Inflammatory macrophage (primary cell): ENCODE measurements at places on chromosomes 3 and 15.

GRCh38 chr3:89326997-89327396 is 219.6 kb downstream of the EPHA3 start:
- no peak for DNase-seq

DNA sequence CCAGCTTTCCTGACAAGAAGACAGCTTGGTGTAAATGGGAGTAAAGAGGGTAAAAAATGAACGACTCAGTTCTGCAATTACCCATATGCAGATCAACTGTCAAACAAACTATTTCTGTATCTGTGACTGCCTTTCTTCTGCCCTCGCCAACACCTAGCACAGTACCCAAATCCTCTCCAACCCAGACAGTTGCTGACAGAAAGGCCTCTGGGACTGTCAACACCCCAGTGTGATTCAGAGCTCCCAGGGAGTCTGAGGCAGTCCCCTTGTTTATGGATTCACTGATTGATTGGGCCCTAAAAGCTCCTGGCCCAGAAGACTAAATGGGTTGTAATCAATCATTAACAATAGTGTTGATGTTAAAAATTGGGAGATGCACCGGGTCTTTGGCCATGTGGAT is 20.2 kb downstream of the IL17RD start:
- DNase-seq: no peak

DNA sequence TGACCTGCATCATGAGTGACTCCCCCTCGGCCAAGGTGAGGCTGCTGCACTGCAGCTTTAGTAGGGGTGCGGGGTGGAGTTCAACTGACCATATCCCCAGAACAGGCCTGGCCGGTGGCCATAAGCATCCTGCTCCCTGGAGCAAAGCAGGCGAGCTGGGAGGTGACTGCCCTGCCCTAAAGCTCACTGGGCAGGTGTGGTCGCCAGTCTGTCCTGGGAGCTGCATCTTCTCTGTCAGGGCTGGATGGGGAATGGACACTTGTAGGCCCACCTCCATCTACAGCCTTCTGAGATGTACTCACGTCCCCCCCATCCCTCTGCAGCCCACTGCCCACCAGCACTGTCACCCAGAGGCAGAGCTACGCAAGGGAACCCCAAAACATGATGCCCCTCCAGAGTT is 14.5 kb downstream of the NBEAL2 start:
- DNase-seq: no peak

DNA sequence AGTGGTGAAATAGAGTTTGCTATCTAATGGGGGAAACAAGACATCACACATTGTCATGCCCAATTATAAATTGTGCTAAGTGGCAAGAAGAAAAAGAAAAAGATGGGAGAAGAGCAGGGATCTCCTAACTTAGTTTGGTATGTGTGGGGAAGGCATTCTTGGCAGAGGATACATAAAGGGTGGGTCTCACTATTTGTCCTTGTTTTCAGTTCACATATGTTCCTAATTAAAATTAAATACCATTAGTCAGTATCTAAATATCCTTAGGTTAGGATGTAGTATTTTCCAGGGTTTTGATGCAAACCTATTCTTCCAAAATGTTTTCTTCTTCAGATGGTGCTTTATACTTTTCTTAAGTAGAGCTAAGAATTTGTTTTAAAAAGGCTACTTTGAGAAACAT is 173.7 kb downstream of the B3GALNT1 start:
- no peak for DNase-seq

DNA sequence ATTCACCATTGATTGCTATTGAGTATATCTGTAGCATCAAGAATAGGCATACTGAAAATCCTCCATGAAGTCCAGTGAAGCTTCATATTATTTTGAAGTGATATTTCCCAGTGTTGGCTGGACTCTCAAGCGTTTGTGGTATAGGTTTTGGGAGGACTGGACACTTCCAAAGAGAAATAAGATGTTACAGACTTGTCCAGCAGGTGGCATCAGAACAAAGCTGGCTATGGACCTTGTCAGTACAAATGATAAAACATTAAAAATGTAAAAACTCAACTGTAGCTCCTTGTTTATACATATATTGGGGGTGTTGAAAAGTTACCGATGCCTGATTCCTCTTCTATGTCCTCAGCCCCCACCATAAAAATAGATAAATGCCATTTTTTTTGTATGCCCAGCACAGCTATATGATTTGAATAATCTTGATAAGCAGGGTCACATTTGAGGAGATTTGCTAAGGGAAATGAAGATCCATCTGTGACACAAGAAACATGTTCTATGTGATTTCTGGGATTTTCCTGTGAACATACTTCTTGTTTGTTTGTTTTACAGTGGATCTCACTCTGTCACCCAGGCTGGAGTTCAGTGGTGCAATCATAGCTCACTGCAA is 54.5 kb upstream of the GOLGA6B start:
- peak; percentile 57 for DNase-seq

DNA sequence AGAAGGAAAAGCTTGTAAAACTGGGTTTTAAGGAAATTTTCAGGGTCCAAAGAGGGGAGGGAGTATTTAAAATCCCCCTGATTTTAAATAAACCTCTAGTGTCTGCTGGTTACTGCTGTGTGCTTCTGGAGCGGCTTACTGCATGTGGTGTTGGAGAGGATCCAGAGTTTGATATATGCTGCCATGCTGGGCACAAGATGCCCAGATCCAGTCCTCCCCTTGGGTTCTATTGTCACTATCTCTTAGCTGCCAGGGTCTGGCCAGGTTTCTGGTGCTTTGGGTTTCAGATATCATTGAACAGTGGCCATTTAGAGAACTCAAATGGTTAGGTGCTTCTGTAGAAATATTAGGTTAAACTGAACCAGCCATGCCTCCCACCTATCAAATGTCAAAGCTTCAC is 27.5 kb downstream of the MINAR1 start:
- no peak for DNase-seq

GRCh38 chr15:94174399-94174802 is 57.0 kb upstream of the MCTP2 start:
- DNase-seq: peak; percentile 98

- peak; percentile 75 for DNase-seq
Observed at GRCh38 chr15:90414408-90415028, 26.5 kb downstream of the IQGAP1 start.

DNA sequence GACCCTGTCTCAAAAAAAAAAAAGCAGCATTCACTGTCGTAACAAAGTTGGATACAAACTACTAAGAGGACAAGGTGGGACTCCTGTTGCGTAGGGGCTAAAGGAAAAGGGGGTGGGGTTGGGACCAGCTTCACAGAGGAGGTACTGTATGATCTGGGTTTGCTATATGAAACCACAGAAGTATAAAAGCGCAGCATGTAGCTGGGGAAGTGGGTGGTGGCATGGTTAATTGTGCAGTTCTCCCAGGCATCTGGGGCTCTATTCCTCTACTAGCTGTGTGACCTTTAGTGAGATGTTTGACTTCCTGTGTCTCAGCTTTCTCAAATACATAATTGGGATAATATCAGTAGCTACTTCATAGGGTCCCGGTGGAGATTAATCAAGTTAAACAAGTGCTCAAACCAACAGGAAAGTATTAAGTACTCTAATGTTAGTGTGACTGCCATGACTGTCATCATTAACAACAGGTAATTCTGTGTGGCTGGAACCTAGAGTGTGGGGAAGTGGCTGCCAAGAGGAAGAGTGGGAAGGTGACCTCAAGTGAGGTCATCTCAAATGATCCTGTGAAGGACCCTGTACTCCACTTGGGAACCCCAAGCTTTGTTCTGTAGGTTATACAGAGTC is 11.5 kb downstream of the PARP16 start:
- DNase-seq: peak; percentile 14

DNA sequence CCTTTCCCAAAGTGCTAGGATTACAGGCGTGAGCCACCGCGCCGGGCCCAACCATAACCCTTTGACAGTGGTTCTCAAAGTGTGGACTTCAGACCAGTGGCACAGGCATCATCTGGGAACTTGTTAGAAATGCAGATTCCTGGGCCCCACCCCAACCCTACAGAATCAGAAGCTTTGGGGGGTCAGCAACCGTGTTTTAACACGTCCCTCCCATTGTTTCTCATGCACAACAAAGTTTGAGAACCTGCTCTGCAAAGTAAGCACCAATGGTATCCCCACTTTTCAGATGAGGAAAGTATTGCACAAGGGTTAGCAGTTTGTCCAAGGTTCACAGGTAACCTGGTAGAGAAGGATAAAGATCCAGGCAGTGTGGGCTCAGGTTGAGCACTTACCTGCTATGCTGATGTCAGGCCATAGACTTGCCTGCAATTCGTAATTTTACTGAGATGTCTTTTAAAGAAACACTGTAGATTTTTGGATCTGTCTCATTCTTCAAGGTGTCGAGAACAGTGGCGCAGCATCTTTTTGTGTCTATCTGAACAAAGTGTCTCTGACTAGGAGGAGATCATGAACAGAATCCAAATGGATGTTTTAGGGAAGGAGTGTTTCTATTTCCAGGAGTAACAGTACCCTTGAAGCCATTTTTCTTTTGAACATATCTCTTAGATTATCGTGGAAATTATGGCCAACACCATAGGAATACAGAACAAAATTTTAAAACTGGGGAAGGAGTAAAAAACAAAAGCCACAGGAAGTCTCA is 2.5 kb downstream of the GXYLT2 start:
- DNase-seq: no peak

GRCh38 chr3:12743583-12743982 is 15.5 kb downstream of the TMEM40 start:
- DNase-seq: no peak

DNA sequence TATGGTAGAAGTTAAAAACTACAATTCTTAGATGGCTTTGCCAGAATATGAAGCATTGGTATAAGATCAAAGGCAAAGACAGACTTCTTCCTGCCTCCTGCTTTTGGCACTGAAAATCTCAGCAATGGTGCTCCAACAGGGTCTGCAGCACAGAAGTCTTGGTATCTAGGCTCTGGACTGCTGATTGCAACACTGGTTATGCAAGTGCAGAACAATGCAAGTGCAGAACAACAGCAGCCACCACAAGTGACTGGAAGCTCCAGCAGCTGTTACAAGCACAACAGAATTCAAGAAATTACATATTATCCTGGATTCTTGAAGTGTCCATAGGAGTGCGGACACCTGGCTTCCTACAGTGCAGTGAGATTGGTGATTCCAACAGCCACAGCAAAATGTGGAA is 33.7 kb downstream of the ZBTB20 start:
- peak; percentile 8 for DNase-seq

DNA sequence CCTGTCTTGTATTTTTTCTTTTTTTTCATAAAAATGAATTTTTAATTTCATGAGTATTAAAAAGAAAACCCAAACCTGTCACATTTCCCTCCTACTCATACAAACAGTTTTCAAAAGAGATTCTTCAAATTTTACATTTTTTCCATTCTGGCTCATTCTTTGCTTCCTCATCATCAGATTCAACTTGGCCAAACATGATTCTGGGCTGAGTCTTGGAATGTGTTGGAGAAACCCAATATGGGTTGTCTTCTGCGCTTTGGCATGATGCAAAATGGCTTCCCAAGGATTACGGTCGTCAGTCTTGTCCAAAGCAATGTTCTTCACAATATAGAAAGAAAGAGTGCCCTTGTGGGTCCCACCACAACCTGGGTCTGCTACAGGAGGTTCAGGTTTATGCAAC is 12.4 kb upstream of the TM4SF4 start:
- DNase-seq: no peak

GRCh38 chr3:133986311-133986710 is 43.4 kb downstream of the SLCO2A1 start:
- DNase-seq: peak; percentile 6

DNA sequence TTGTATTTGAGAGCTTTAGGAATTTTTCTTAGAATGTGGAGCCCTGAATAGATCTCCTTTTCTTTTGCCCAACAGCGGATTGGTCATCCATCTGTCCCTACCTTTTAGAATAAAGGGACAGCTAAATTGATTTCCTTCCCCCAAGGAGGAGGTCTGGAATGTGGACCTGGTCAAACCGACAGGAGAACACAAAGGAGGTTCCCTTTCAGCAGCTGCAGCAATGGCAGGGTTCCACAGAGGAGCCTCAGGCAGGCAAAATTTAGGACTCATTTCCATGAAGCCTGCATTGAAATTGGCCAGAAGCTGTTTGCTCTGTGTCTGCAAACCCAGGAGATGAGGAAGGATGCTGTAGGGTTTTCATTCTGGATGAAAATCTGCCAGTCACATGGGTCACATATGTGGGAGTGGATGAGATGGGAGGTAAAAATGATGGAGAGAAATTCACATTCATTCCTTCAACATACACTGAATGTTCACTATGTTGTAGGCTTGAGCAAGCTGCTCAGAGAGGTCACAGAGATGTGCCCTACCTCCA is 77.3 kb downstream of the LRTM1 start:
- no peak for DNase-seq

DNA sequence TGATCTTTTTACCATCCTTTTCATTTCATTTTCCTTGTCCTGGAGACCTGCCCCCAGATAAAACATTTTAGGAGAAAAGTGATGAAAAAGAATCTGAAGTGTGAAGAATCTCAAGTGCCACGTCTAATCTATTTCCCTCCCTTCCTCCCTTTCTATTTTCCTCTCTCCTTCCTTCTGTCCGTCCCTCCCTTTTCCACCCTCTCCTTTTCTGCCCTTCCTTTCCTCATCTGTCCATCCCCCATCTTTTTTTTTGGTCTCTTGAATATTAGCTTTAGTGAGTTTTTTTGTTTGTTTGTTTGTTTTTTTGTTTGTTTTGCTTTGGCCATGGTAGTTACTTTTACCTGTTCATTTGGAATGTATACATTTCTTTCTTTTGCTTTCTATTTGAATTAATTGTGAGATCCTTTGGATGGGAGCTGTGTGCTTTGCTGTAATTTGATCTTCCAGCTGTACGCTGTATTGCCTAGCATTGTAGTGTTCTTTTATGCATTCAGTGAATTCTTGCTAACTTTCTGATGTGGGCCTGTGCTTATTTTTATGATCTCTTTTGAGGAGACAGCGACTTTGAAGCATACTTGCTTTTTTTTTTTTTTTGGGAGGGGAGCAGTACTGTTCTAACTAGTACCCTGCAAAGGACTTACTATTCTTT is 19.2 kb downstream of the CDIN1 start:
- no peak for DNase-seq

GRCh38 chr3:127814325-127814781 is 8.0 kb downstream of the MGLL start:
- no peak for DNase-seq

GRCh38 chr3:14397531-14397930 is 4.9 kb upstream of the SLC6A6 start:
- peak; percentile 67 for DNase-seq

- no peak for DNase-seq
Observed at GRCh38 chr15:44275150-44275830, 13.2 kb upstream of the GOLM2 start.

DNA sequence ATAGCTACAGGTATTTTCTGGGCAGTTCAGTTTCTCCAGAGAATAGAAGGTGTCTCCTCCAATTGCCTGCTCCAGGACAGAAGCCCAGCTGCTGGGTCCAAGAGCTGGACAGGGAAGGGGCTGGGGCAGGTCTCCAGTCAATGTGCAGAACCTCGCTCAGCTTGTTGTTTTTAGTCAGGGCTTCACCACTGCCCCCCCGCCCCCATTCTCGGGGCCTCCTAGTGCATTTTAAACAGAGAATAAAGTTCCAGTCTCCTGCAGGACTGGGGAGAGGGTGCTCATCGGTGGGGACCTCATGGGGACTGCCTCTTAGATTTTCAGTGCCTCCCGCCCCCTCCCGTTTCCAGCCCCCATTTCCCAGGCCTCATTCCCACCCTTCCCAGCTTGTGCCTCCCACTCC is 216.6 kb downstream of the XXYLT1 start:
- no peak for DNase-seq

- no peak for DNase-seq
Observed at GRCh38 chr3:194280777-194281176, 70.4 kb downstream of the CPN2 start.
